Hematopoietic multipotent progenitor cell treated with erythropoietin and hydrocortisone succinate and interleukin-3 and kit ligand, for 8 days (in vitro differentiated cells): ENCODE measurements at places on chromosomes 2 and 18.
A peak's percentile ranks its signal among the peaks of the same experiment; 100 is the strongest.

DNA sequence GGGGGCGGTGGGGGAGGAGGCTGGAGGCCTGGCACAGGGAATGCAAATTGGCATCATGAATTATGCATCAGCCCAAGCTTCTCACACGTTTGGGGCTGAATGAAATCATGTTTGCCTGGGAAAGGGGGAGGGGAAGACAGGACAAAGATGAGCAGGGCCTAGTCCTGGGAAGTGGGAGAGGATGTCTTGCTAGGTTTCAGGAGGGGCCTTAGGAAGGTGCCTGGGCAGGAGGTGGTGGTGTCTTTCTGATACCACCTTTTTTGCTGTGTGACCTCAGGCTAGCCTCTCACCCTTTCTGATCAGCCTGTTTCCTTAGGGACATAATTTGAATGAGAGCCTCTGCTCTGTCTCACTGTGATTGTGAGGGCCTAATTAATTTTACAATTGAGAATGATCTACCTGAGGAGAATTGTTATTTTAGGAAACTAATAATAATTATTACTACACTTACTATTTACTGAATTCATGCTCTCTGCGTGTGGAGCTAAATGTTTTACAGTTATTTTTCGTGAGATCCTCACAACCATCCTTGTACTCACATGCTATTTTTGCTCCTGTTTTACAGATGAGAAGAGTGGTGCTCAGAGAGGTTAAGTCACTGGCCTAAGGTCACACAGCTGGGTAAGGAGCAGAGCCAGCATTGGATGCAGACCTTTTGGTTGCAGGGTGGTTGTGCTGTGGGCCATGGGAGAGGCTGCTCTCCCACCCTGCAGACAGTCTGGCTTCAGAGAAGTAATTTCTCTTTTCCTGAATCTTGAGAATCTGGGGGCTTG, 39.6 kb downstream of the INHBB start:
- DNase-seq = no peak

DNA sequence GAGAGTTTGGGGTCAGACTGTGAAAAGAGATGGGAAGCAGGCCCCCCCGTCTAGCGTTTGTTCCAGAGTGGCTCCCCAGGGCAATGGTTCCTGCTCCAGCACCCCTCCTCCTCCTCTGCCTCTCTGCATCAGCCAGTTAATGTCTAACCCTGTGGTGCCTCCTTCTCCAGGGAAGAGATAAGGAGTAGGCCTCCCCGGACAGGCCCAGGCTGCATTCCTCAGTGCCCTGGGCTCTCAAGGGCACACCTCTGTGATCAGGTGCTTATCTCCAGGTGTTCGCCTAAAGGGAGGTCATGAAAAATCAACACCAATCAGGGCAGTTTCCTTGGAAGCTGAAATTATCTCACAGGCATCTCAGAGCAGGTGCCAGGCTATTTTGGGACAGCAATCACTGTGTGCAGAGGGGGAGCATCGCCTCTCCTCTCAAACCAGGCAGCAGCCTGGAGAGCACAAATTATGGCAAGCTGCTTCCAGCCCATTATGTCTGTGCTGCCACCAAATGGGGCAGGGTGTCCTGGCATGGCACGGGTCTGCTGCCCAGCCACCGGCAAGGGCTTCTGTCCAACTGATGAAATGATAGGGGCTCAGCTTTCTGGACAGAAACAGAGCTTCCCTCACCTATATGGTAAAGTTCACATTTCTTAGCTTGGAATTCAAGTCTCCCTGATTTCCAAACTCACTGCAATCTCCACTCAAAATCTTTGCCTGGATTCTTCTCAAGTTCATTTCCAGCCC, 255.8 kb upstream of the SLC14A2 start:
- DNase-seq = no peak

GRCh38 chr2:28390746-28391563, 1.7 kb upstream of the FOSL2 start:
- peak; percentile 35 for DNase-seq

GRCh38 chr2:20562540-20563225, 88.2 kb downstream of the HS1BP3 start:
- DNase-seq = no peak

DNA sequence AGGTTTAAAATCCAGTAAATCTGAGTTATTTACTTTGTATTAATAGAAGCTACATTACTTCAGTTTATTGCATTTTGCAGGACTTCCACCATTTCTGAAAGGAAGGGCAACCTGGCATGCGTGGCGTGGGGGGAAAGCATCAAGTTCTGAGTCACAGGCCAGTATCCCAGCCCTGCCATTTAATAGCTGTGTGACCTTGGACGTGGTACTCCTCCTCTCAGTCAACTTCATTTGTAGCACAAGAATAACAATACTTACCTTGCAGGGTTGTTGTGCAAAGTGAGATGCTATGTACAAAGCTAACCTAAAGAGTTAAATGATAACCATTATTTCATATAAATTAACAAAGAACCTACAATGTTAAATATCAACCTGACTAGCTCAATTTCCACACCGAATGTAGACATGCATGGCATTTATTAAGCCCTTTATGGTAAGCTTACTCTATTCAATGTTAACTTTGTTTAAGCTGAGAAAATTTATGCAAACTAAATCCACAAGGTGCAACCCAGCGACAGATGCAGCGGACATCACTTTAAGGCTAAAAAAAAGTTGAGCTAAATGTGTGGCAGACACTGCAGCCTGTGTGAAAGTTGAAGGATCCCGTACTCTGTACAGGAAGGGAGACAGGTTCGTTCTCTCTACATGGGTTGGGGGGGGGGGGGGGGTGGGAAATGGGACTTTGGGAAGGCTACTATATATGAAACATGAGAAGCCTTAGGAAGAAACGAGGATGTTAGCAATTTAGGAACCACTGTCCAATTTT, 17.2 kb upstream of the STPG4 start:
- DNase-seq = no peak

- DNase-seq = no peak
Measured at GRCh38 chr2:47890711-47891368, 15.5 kb downstream of the FBXO11 start.

- no peak for DNase-seq
Measured at GRCh38 chr2:71596011-71596410, 142.7 kb downstream of the DYSF start.

DNA sequence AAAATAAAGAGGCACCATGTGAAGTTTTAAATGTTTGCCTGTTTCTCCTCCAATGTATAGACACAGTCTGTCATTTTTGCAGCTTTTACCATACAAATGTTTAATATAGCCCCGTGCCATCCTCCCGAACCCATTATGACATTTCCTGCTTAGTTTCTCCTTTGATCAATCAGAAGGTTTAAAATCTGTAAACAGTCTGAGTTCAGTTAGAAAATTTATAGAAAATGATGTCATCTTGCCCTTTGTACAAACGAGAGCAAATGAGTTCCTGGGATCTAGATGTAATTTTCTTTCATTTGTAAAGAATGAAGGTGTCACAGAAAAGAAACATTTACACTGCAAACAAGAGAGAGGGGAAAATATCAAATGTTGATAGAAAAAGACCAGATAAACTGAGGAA, 62.7 kb upstream of the NFU1 start:
- DNase-seq = no peak

GRCh38 chr2:168584911-168585310, 128.8 kb downstream of the CERS6 start:
- no peak for DNase-seq

DNA sequence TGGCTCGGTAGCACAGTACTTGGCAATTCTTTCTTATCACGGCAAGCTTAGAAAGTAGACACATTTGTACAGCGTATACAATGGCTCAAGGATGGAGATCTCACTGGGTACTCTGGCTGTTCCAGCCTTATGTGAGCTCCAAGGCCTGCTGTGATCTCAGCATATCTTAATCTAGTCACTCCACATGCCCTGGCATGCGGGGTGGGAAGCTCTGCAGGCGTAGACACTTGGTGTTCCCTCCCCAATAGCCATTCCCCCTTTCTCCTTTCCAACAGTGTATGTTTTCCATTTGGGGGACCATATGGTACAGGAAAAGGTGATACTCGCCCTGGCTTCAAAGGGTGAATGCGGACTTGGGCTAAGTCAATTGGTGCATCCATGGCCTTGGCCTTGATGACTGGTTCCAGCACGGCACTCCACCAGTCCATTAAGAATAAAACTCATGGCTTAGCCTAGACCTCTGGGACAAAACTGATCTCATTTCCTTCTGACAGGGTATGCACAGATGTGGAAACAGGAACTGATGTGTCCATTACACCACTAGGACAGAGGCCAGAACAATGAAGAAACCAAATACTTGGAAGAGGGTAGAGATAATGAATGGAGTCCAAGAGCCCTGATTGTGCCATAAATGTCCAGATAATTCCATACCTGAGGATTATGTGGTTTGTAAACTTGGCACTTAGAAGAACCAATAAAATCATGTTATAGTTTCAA, 28.4 kb downstream of the TGIF1 start:
- DNase-seq = no peak

DNA sequence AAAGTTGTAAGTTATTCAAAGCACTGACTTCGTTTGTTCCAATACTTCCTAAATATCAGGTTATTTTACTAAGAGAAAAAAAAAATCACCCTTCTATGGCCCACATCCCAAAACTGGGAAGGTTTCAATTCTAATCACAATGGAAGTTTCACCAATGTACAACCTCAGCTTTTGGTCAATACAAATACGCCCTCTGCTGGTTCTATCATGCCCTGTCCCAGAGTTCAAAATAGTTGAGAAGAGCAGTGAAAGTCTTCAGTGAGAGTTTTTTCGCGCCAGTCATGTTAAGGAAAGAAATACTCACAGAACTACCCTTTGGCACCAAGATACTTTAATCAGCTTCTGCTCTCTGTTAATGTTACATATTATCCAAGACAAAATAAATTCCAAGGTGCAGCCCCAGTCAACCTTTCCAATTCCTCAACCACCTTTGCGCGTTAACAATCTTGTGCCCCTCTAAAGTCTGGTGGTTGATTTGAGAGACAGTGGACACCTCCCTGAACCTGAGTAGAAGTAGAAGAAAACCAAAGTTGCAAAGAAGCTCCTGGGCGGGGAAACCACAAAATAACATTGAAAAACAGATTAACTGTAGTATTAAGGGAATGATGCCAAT, 59.9 kb downstream of the SUMO1 start:
- peak; percentile 68 for DNase-seq

- DNase-seq = no peak
Measured at GRCh38 chr2:239285932-239286230, 114.9 kb downstream of the HDAC4 start.

DNA sequence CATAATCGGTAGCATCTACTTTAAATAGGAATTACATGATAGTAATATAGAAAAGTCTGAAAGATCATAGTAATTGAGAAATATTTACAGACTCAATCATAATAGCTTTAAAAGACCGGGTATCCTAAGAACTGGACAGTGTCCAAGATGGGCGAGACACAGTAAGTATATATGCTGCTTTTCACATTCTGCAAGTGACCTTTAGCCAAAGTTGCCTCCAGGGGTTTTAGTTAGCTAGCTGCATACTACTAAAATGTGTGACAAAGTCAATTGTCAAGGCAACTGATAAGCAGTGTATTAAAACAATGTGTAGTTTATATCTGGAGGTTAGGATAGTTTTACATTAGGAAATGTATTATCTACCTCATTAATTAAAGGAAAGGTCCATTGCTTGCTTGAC, 24.6 kb downstream of the CD302 start:
- no peak for DNase-seq

DNA sequence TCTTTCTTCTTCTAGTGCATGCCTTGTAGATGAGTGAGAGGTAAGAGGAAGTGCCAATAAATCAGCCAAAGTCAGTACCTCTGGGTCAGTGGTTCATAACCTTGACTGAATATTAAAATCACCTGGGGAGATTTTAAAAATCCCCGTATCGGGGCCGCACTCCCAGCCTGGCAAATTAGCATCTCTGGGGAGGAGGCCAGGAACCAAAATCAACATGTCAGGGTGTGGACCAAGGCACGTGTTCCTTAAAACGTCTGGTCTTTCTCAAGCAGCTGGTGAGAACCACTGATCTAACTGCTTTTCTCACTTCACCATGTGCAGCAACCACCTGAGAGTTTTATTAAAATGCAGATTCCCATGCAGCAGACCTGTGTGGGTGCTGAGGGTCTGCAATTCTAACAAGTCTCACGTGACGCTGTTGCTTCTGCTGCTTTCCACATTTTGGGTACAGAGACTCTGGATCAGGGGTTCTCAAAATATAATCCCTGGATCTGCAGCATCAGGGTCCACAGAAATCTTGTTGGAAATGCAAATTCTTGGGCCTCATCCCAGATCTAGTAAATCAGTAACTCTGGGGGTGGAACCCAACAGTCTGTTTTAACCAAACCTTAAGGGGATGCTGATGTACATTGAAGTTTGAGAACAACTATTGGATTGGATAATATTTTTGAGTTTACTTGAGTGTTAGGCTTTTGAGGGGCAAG, 49.5 kb downstream of the CHST9 start:
- no peak for DNase-seq

GRCh38 chr18:21100146-21100545, 11.5 kb downstream of the ROCK1 start:
- DNase-seq = no peak

DNA sequence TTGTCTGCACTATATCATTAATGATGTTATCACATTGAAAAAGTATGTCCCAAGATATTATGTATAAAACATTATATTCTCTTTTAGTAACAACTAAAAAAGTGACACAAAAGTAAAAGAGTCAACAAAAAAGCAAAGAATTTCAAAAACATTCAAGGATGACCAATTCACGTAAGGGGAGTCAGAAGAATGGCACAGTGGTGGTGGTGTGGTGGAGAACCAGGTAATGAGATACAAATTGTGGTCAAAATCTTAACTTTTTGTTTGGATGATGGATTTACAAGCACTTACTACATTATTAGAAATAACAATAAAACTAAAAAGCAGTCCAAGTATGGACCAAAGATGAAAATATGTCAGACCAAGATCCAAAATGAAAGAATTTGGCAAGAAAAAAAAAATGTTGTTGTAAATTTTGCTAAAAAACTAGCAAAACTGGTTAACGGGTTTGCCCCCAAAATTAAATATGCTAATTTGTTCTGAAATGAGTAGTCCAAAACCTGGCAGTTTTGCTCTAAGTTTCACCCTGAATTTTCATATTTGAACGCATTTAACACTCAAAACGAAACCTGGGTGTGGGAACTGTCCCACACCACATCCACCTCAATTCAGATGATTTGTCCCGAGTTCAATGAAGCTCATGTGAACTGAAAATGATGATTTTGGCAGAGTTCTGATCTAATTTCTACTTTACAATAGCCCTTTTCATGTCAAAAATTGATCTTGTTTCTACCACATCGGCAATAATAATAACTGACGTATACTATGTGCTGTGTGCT, 135.8 kb downstream of the IKZF2 start:
- DNase-seq = no peak

- DNase-seq = no peak
Measured at GRCh38 chr18:62659698-62660097, 55.6 kb upstream of the PHLPP1 start.

- DNase-seq = no peak
Measured at GRCh38 chr18:31901063-31901462, 41.9 kb downstream of the TRAPPC8 start.

- DNase-seq = no peak
Measured at GRCh38 chr2:27275211-27276150, at the start of gene DNAJC5G. DNAJC5G (plus strand) TSS chr2:27275433; CDS start chr2:27276729, 1,296 bp downstream.

DNA sequence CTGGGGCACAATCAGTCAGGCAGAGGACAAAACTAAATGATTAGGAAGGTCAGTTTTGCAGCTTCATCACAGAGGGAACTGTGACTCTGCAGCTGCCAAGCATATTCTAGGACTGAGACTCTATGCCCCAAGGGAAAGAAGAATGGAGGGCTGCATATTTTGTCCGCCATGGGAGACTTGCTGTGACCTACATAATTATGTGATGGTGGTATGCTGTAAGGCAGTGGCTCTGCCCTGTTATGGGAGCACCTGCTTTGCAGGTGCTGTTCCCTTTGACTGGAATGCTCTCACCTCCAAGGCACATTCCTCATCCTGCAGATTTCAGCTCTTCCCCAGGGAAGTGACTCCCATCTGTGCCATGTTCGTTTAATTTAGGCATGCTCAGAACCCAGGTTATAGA, 261.9 kb upstream of the EPHA4 start:
- no peak for DNase-seq
